ENCODE measurements at places on chromosomes 4 and X.

- DNase-seq = no peak
- H3K4me1 ChIP-seq = no peaks in the 10 kb centered on the region
- no peak overlapping the region for H3K4me3 ChIP-seq
- no peaks in the 10 kb centered on the region for H3K27me3 ChIP-seq
Measured at GRCh38 chr4:44160776-44161367, 287.7 kb downstream of the KCTD8 start.

- no peak overlapping the region for H3K27ac ChIP-seq
- H3K27me3 ChIP-seq = no peaks in the 10 kb centered on the region
- no peak for DNase-seq
- no peak overlapping the region for H3K4me3 ChIP-seq
Measured at GRCh38 chr4:99483636-99484035, 27.2 kb upstream of the C4orf17 start.

GRCh38 chrX:2502120-2502667 is 1.4 kb upstream of the DHRSX start:
- no peaks in the 10 kb centered on the region for H3K27me3 ChIP-seq
- H3K27ac ChIP-seq = no peak overlapping the region
- DNase-seq = no peak
- H3K4me1 ChIP-seq = peaks cover 22% of the 10 kb centered on the region

GRCh38 chr4:76270244-76271175 is 19.0 kb downstream of the FAM47E start:
- H3K4me1 ChIP-seq = no peaks in the 10 kb centered on the region
- DNase-seq = no peak
- H3K27ac ChIP-seq = no peak overlapping the region
- no peaks in the 10 kb centered on the region for H3K27me3 ChIP-seq
- no peak overlapping the region for H3K4me3 ChIP-seq

- H3K27me3 ChIP-seq = no peaks in the 10 kb centered on the region
- no peak overlapping the region for H3K27ac ChIP-seq
- no peak for DNase-seq
Measured at GRCh38 chr4:71520308-71520707, 181.5 kb downstream of the SLC4A4 start.

DNA sequence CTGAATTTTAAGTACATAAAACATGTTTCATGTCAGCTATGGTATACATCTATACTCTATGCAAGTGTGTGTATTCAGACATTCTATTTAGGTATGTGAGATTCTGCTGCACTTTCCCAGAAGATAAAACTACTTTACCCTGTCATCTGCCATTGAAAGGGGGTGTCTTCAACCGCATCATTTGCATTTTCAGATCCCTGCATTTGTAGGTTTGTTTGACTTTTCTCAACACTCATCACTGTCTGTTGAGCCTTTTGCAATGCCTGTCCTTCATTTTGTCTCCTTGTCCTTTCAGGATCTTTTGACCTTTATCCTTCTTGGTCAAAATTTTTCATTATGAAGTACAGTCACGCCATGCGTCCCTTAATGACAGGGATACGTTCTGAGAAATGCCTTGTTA is 103.5 kb downstream of the TMA16 start:
- no peaks in the 10 kb centered on the region for H3K27me3 ChIP-seq
- peak; percentile 60 for DNase-seq
- 0 out of 2 replicates have a peak overlapping the region, but pooled peaks have one; percentile 7 for H3K4me3 ChIP-seq
- H3K36me3 ChIP-seq = no peaks in the 10 kb centered on the region

DNA sequence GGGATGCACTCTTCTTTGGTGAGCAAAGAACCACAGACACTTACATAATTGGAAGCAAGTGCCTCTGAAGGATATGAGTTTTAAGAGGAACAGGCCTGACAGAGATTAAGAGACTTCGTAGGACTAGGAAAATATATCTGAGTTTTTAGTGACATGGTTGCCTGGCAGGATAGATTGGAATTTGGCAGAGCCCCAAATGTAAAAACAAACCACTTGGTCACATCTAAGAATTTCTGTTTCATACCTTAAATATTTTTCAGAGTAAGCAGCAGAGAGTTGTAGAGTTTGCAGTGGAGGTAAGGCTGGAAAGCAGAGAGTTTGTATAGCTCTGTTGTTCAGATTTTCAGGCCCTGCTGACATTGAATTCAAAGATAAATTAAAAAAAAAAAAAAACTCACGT is 150.1 kb upstream of the MAGEB2 start:
- no peaks in the 10 kb centered on the region for H3K4me1 ChIP-seq
- H3K36me3 ChIP-seq = no peaks in the 10 kb centered on the region
- H3K4me3 ChIP-seq = no peak overlapping the region
- H3K27me3 ChIP-seq = no peaks in the 10 kb centered on the region

DNA sequence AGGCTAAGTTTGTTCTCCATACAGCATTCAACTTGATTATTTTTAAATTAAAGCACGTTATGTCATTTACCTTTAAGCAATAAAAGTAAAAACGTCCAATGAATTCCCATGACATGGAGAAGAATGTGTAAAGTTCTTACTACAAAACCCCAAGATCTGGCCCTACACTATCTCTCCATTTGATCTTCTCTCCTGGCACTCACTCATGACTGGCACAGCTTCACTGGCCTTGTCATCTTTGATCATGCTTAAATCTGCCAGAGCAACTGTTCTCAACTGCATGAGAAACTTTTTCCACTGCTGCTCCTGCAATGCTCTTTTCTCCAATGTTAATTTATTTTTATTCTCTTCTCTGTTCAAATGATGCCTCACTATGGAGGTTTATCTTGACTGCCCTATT is 1109.0 kb upstream of the IGFBP7 start:
- no peak overlapping the region for H3K4me3 ChIP-seq
- no peaks in the 10 kb centered on the region for H3K27me3 ChIP-seq
- H3K27ac ChIP-seq = no peak overlapping the region
- no peaks in the 10 kb centered on the region for H3K4me1 ChIP-seq
- no peaks in the 10 kb centered on the region for H3K36me3 ChIP-seq
- no peak for DNase-seq

- no peaks in the 10 kb centered on the region for H3K36me3 ChIP-seq
- no peak for DNase-seq
- no peak overlapping the region for H3K4me3 ChIP-seq
- H3K27ac ChIP-seq = no peak overlapping the region
- H3K27me3 ChIP-seq = no peaks in the 10 kb centered on the region
Measured at GRCh38 chr4:14928035-14928434, 74.2 kb upstream of the CPEB2 start.

DNA sequence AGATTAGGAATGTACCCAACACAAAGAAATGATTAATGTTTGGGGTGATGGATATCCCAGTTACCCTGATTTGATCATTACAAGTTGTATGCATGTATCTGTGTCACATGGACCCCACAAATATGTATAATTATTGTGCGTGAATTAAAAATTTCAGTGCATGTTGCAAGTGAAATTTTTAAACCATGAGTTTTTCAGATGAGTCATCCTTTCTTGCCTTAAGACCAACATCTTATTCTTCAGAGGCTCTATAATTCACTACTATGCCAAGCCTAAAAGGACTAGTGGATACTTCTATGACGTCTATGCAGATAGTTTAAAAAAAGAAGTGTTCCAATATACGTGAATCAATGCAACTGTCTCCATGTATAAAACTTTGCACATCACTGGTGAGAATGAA is 113.0 kb upstream of the SH3RF1 start:
- DNase-seq = no peak
- H3K36me3 ChIP-seq = no peaks in the 10 kb centered on the region
- H3K27ac ChIP-seq = no peak overlapping the region
- no peak overlapping the region for H3K4me3 ChIP-seq
- H3K27me3 ChIP-seq = no peaks in the 10 kb centered on the region
- no peaks in the 10 kb centered on the region for H3K4me1 ChIP-seq

DNA sequence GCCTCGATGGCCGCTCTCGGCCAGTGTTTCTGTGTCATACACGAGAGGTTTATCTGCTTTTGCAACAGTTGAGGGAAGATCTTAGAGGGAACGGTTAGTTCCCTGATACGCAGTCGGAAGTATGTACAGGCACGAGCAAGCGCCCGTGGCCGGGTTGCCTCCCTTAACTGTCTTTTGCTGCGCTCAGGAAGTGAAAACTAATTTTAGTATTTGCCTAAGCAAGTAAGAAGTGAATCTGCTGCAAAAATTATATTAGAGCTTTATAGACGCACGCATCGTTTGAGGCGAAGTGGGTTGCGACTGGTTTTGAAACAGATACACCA is 695 bp downstream of the MTM1 start:
- no peaks in the 10 kb centered on the region for H3K36me3 ChIP-seq
- no peaks in the 10 kb centered on the region for H3K27me3 ChIP-seq
- H3K4me3 ChIP-seq = peak overlapping the region; percentile 69
- peak overlapping the region; percentile 31 for H3K27ac ChIP-seq

DNA sequence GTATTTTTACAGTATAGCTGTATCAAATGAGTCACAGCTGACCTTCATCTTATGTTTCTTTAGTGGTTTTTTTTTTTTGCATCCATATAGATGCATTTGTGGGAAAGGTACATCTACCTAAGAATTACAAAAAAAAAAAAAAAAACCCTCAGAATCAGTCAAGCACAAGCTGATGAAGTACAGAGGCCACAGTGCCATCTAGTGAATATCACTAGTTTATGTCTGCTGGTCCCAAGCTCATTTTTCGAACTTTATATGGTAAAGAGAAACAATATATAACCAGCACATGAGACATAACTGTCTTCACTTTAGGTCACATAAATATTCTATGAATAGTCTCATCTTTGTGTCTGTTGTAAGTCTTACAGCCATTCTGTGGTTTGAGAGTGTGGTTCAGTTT is 220.1 kb downstream of the DLG3 start:
- H3K27ac ChIP-seq = no peak overlapping the region
- H3K36me3 ChIP-seq = no peaks in the 10 kb centered on the region
- H3K27me3 ChIP-seq = no peaks in the 10 kb centered on the region
- no peak overlapping the region for H3K4me3 ChIP-seq
- DNase-seq = no peak

GRCh38 chrX:25083661-25084060 is 67.9 kb upstream of the ARX start:
- H3K27ac ChIP-seq = no peak overlapping the region
- H3K4me3 ChIP-seq = no peak overlapping the region
- no peaks in the 10 kb centered on the region for H3K4me1 ChIP-seq
- DNase-seq = no peak
- no peaks in the 10 kb centered on the region for H3K27me3 ChIP-seq

- no peaks in the 10 kb centered on the region for H3K27me3 ChIP-seq
- no peak for DNase-seq
- no peak overlapping the region for H3K27ac ChIP-seq
- H3K36me3 ChIP-seq = no peaks in the 10 kb centered on the region
- H3K4me3 ChIP-seq = no peak overlapping the region
- H3K4me1 ChIP-seq = no peaks in the 10 kb centered on the region
Measured at GRCh38 chrX:24876530-24877287, 139.1 kb downstream of the ARX start.

DNA sequence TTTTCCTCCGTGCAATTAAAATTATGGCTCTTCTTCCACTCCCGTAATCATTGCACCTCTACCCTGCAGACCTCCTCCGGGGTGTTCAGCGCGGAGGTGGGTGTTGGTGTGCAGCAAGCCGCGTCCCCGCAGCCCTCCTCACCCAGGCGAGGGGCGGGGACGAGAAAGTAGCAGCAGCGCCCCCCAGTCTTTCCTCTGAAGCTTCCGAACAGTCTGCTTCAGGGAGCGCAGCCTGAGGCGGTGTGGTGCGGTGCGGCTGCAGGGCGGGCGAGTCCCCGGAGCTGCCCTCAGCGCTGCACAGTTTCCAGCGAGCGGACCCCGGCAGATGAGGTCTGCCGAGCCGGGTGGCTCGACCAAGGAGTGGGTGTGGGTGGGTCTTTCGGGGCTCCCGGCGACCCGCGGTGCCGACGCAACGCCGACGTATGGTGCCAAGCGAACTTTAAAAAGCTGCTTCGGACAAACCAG is at the start of gene FRAS1:
FRAS1 (plus strand) TSS at position 189 of the 465 bp plus-strand sequence. CDS start 687 bp downstream, outside the sequence.
- H3K27ac ChIP-seq = no peak within 1 kb of the TSS
- no peaks in the 10 kb centered on the region for H3K27me3 ChIP-seq
- H3K4me3 ChIP-seq = peak within 1 kb of the TSS; percentile 63
- peaks cover 12% of the 10 kb centered on the region for H3K4me1 ChIP-seq

GRCh38 chr4:791252-791897 is 34.6 kb downstream of the CPLX1 start:
- 0 out of 2 replicates have a peak, but pooled peaks cover 3% of the 10 kb centered on the region for H3K27me3 ChIP-seq
- no peak overlapping the region for H3K4me3 ChIP-seq
- no peak for DNase-seq
- H3K36me3 ChIP-seq = no peaks in the 10 kb centered on the region
- H3K27ac ChIP-seq = no peak overlapping the region

- peak overlapping the region; percentile 82 for H3K4me3 ChIP-seq
- H3K27ac ChIP-seq = peak overlapping the region; percentile 82
- DNase-seq = no peak
- 0 out of 2 replicates have a peak, but pooled peaks cover 2% of the 10 kb centered on the region for H3K4me1 ChIP-seq
- H3K36me3 ChIP-seq = no peaks in the 10 kb centered on the region
- no peaks in the 10 kb centered on the region for H3K27me3 ChIP-seq
Measured at GRCh38 chr4:70992391-70992881, 1.0 kb upstream of the DCK start.

DNA sequence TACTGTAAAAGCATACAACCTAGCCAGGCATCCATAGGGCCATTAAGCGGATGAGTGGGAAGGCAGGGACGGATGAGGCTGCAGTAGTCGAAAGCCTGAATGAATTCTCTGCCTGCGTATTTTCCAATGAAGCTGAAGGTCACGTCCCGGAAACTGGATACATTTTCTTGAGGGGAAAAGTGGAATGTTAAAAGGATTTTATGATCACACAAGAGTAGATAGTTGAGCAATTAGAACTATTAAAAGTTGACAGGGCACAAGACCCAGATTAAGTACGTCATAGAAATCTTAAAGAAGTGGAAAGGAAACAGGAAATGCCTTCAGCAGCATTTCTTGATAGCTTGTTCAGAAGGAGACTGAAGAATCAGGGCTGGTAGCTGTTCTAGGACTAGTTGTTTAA is 98.3 kb upstream of the CXXC4 start:
- no peaks in the 10 kb centered on the region for H3K4me1 ChIP-seq
- H3K4me3 ChIP-seq = no peak overlapping the region
- H3K27me3 ChIP-seq = no peaks in the 10 kb centered on the region
- no peak for DNase-seq

- no peak overlapping the region for H3K27ac ChIP-seq
- H3K4me1 ChIP-seq = no peaks in the 10 kb centered on the region
- H3K4me3 ChIP-seq = no peak overlapping the region
- no peak for DNase-seq
- no peaks in the 10 kb centered on the region for H3K27me3 ChIP-seq
Measured at GRCh38 chr4:134540588-134540987, 339.0 kb upstream of the PABPC4L start.

DNA sequence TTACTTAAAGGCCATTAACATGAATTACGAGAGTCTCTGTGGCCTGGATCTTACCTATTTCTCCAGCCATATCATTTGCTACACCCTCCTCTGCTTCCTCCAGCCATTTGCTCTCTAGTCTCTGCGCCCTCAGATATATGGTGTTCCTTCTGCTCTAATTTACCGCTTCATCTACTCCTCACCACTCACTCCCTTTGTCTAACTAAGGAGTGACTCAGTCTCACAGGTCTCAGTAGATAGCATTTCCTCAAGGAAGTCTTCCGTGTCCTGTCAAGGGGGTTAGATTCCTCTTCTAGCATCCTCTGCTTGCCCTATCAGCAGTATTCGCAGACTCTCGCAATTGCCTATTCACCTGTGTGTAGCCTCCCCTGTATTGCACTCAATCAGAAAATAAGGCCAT is 892.1 kb upstream of the INTU start:
- no peak overlapping the region for H3K4me3 ChIP-seq
- no peak overlapping the region for H3K27ac ChIP-seq
- no peak for DNase-seq
- H3K27me3 ChIP-seq = no peaks in the 10 kb centered on the region
- no peaks in the 10 kb centered on the region for H3K4me1 ChIP-seq

- no peak overlapping the region for H3K27ac ChIP-seq
- no peaks in the 10 kb centered on the region for H3K36me3 ChIP-seq
- H3K4me1 ChIP-seq = no peaks in the 10 kb centered on the region
- DNase-seq = no peak
- no peaks in the 10 kb centered on the region for H3K27me3 ChIP-seq
- H3K4me3 ChIP-seq = no peak overlapping the region
Measured at GRCh38 chrX:101693476-101693875, 33.8 kb upstream of the ARMCX2 start.

Measured in GM12878 (cell line).